Endothelial cell of coronary artery (primary cell): ENCODE measurements at places on chromosomes 6 and 20. TPM values are rescaled to one million over a fixed set of nuclear protein-coding genes. Genes with fewer than 3 reads are reported as not detected.

Gene RHAG
- not detected in 2 replicates for total RNA-seq

Gene TEAD3
- total RNA-seq, result 0.27 and 1.6 TPM in 2 replicates

Gene SEMG1
- total RNA-seq, result not detected in 2 replicates

Gene KCNK5
- not detected in 2 replicates for total RNA-seq

Gene GOPC
- total RNA-seq, result 25.1 and 33.1 TPM in 2 replicates

Gene ARFGEF3
- total RNA-seq, result 1.7 and 4.8 TPM in 2 replicates

Gene VSTM2L
- total RNA-seq, result 0.27 and 2.0 TPM in 2 replicates

Gene FKBP1A
- 269 and 330 TPM in 2 replicates for total RNA-seq

Gene SCUBE3
- 0.75 and 1.3 TPM in 2 replicates for total RNA-seq

Gene PRL
- total RNA-seq, result not detected in 2 replicates

Gene KCNK17
- not detected in 2 replicates for total RNA-seq

Gene TRERF1
- under 0.01 and 0.56 TPM in 2 replicates for total RNA-seq

Gene DOK5
- total RNA-seq, result 0.36 and 1.2 TPM in 2 replicates

Gene XKR7
- total RNA-seq, result not detected in 2 replicates

Gene CUL7
- 21.1 and 34.3 TPM in 2 replicates for total RNA-seq

Gene DSP
- under 0.01 and 10.5 TPM in 2 replicates for total RNA-seq

Gene SMIM29
- 16.6 and 21.3 TPM in 2 replicates for total RNA-seq

Gene ID4
- under 0.01 and 3.7 TPM in 2 replicates for total RNA-seq

Gene SYCP2
- total RNA-seq, result 0.19 and 0.27 TPM in 2 replicates

Gene TFAP2D
- not detected in 2 replicates for total RNA-seq

Gene EEF1A2
- 1.0 and 2.0 TPM in 2 replicates for total RNA-seq

Gene NOTCH4
- total RNA-seq, result 50.7 and 60.4 TPM in 2 replicates

Gene EYA4
- total RNA-seq, result under 0.01 and 0.36 TPM in 2 replicates

Gene GCLC
- total RNA-seq, result 19.7 and 22.2 TPM in 2 replicates

Gene PTK7
- 15.3 and 24.6 TPM in 2 replicates for total RNA-seq

Gene FAM162B
- 0.09 and 0.19 TPM in 2 replicates for total RNA-seq

Gene FUT9
- total RNA-seq, result not detected in 2 replicates
